ENCODE measurements at places on chromosomes 7 and 10. TPM values are rescaled to one million over a fixed set of nuclear protein-coding genes. Genes with fewer than 3 reads are reported as not detected.

DNA sequence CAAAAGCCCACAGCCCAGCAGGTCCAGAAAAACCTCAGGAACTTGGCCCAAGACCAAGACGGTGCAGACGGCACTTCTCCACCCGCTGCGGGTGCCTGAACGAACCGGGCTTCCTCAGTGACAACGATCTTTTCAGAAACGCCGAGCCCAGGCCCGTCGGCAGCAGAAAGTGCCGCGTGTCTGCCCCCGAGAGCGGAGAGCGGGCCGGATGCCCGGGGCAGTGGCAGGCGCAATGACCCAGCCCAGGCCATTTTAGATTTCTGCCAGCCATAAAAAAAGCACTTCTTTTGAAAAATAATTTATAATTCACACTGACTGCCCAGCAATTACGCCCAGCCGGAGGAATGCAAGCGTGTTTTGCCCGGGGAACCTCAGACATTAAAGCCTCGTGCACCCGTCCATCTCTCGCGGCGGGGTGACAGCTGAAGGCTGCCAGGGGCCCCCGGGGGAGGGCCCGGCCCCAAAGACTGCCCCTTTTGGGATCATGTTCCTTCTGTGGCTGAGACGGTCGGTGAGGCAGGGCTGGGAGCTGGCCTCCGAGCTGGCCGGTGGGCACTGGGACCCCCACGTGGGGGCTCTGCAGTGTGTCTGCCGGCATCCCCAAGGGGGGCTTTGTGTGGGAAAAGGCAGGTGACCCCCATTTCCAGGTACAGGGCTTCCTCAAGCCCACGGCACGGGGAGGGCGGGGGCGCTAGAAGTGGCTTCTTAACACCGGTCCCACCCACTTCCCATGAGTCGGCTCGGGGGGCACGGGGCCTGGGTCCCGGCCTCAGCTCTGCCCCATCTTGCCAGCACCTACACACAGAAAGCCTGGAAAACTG, 71.3 kb upstream of the PDGFA start:
- H3K27me3 ChIP-seq: peaks cover 9% of the 10 kb centered on the region
- no peak overlapping the region for H3K27ac ChIP-seq
- no peaks in the 10 kb centered on the region for H3K4me1 ChIP-seq
- H3K36me3 ChIP-seq: peaks cover 22% of the 10 kb centered on the region
- no peak for DNase-seq
- no peak overlapping the region for H3K4me3 ChIP-seq

DNA sequence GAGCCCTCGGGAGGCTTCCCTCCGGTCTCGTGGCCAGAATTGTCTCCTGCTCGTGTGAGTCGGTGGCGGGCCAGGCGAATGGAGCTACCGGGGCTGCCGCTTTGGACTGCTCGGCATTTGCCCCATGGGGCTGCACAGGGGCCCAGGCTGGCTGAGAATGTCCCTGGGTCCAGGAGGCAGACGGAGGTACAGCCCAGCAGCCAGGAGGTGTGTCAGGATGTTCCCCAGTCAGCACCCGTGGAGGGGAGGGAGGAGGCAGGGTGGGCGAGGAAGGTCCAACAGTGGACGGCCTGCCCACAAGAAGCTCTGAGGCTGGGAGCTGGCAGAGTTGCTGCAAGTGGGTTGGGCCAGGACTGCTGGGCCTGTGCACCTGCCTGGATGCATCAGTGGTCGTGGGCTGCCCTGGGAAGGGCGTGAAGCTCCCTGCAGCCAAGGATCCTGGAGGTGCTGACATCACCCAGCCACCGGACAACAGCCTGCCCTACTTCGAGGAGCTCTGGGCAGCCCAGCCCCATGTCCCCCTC, 46.4 kb downstream of the PDGFA start:
- H3K27ac ChIP-seq: no peak overlapping the region
- H3K4me1 ChIP-seq: peaks cover 12% of the 10 kb centered on the region
- peaks cover 14% of the 10 kb centered on the region for H3K27me3 ChIP-seq
- H3K36me3 ChIP-seq: peaks cover 3% of the 10 kb centered on the region
- H3K4me3 ChIP-seq: no peak overlapping the region

DNA sequence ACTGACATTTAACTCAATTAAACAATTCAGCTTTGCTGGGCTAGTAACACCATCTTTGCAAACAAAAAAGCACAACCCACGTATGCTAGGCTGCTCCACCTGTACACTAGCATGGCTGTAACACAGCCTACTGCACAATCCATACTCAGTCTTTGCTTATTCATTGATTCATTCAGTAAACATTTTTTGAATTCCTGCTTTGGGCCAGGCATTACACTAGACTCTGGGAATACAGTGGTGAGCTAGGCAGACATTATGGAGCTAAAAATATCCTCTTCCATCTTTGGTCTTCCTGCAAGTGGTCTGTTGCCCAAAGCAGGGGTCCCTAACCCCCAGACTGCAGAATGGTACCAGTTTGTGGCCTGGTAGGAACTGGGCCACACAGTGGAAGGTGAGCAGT, 9.9 kb downstream of the CNNM1 start:
- H3K4me1 ChIP-seq: no peaks in the 10 kb centered on the region
- peaks cover 2% of the 10 kb centered on the region for H3K27me3 ChIP-seq
- no peaks in the 10 kb centered on the region for H3K36me3 ChIP-seq
- H3K4me3 ChIP-seq: no peak overlapping the region

The LRIT1 gene
- not detected for total RNA-seq

The TAF3 gene
- total RNA-seq: 12.4 TPM

DNA sequence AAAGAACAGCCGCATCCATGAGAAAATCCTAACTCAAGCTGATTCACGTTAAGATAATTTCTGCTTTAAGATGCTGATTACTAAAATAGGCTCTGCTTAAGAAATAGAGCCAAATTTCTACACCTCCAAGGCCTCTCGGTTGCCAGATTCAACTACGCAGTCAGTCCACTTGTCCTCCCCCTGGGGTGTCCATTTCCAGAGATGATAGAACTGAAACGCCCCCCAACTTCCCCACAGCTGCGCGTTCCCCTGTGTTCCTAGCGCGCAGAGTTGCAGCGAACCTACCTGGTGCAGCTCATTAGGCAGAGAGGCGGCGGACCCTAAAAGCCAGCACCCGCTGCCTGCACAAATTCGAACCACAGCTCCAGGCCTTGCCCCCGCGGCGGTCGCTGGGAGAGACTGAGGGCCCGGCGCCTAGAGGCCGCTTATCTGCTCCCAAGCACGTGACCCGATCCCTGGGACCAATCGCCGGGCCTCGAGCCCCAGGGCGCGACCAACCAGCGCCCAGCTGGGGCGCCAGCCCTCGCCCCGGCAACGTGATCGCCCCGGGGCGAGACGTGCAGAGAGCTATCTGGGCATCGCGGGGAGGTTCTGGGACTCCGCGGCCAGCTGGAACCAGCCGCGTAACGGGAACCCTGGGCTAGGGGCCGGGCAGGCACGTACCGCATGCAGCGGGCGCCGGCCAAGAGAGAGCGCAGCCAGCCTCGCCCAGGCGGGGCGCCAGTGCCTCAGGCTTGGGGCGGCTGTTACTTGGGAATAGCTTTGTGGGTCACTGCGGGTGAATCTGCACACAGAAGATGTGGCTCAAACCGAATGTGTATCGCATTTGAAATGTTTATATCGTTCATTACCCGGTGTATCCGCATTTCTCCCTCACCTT, at the start of gene PPP1R3C:
TSS of gene PPP1R3C (minus strand) at position 401 of the 880 bp plus-strand sequence. CDS start at position 299, 102 bp downstream.
- H3K4me1 ChIP-seq: peaks cover 4% of the 10 kb centered on the region
- H3K4me3 ChIP-seq: peak within 1 kb of the TSS; percentile 77
- DNase-seq: peak; percentile 58
- no peaks in the 10 kb centered on the region for H3K27me3 ChIP-seq
- H3K27ac ChIP-seq: no peak within 1 kb of the TSS

The LIPN gene
- not detected for total RNA-seq

- no peak for DNase-seq
- no peak overlapping the region for H3K27ac ChIP-seq
- no peak overlapping the region for H3K4me3 ChIP-seq
- H3K27me3 ChIP-seq: peaks cover 2% of the 10 kb centered on the region
- H3K4me1 ChIP-seq: peaks cover 16% of the 10 kb centered on the region
Observed at GRCh38 chr7:6479067-6479466, 31.3 kb upstream of the DAGLB start.

DNA sequence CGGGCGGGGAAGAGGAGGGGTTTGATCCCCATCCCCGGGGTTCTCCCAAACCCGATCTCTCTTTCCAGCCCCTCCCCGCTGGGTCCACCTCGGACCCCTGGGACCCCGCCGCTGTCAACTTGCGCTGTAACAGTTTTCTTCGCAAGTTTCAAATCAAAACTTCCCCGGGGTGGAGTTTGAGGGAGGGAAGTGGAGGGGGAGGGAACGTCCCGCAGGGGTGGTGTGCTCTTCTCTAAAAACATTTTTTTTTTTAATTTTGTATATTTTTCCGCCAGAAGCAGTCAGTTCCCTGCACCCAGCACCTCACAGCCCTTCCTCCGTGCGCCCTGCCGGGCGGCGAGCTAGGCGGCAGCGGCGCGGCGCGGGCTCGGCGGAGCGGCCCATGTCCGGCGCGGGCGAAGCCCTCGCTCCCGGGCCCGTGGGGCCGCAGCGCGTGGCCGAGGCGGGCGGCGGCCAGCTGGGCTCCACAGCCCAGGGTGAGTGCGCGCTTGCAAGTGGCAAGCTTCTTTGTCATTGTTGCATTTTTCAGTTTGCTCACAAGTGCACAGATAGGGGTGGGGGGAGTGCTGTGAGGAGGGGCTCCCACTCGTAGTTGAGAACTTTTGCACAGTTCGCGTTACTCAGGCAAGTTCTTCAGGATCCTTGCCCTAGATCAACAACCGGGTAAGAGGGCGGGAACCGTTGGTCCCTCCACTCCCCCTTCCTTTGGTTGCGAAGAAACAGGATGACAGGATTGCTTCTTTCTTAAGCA, 933 bp downstream of the MDFIC start:
- H3K27me3 ChIP-seq: peaks cover 2% of the 10 kb centered on the region
- peak overlapping the region; percentile 94 for H3K27ac ChIP-seq
- peaks cover 3% of the 10 kb centered on the region for H3K36me3 ChIP-seq
- peak; percentile 54 for DNase-seq
- peak overlapping the region; percentile 95 for H3K4me3 ChIP-seq

DNA sequence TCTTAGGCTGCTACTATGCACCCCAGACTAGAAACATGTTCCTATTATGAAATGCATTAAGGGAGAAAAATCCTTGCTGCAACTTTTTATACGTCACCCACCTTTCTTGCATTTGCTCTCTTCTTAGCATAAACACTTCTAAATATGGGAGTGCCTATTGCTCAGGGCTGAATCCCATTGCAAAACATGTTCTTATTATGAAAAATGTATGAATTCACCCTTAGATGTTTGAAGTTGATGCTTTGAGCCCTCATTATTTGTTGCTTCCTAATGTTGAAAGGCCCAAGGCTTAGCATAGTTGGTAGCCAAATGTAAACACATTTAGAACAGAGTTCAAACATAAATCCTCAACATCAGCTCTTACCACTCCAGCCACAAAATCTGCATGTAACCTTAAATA, 52.8 kb downstream of the BMPER start:
- H3K4me1 ChIP-seq: no peaks in the 10 kb centered on the region
- H3K27me3 ChIP-seq: peaks cover 2% of the 10 kb centered on the region
- DNase-seq: no peak
